ENCODE measurements at places on chromosomes 7 and 10.
A peak's percentile ranks its signal among the peaks of the same experiment; 100 is the strongest.

DNA sequence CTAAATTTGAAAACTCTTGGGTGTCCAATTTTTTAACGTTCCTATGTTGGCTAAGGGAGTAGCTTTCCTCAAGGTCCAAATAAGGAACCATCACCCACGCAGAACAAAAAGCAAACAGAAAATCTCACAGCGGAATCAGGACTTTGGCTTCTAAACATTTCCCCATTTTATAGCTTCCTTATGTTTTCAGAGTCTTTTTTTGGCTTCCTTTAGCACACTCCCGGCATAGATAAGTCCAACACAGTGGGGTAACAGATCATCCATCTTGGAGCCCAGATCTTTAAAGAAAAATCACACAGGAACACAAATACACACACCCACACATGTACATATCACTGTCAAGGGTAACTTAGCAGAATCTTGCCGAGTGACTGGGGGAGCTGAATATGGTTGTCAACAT lies 4.2 kb upstream of the TCF7L2 start:
- no peak for DNase-seq

DNA sequence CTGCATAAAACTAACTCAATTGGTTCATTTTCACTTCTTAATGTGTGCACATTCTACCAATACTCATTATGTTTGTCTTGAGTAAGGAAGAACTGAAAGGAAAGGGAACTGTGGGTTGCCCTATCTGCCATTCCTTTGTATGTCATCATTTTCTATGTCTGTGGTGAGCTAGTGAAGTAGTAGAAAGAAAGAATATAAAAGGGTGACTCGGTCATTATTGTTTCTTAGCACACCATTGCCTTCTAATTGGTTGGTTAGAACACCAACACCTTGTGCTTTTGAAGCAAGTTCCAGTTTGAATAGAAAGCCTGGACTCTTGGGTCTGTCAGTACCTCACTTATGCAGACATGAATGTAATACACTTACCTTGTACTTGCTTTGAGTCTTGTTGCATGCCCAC lies 64.3 kb upstream of the MDFIC start:
- no peak for DNase-seq

DNA sequence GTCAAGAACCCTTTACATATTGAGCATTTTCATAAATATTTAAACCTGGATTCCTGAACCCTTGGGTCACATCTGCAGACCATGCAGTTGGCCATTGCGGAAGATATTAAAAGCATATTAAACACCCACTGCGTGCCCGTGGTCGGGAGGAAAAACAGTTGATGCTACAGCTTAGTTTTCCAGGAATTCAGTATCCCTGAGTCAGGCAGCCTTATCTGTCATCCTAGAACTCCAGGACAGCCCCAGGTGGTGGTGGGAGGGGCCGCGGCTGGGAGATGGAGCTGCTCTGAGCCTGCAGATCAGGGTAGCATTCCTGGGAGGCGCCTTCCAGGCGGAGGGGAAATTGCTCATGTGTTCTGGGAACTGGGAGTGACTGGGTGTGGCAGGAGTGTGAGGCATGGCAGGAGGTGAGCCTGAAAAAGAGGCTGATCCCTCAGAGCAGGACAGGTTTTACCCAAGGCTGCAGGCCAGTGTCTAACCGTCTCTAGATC lies 222.9 kb upstream of the SH2B2 start:
- DNase-seq = no peak

DNA sequence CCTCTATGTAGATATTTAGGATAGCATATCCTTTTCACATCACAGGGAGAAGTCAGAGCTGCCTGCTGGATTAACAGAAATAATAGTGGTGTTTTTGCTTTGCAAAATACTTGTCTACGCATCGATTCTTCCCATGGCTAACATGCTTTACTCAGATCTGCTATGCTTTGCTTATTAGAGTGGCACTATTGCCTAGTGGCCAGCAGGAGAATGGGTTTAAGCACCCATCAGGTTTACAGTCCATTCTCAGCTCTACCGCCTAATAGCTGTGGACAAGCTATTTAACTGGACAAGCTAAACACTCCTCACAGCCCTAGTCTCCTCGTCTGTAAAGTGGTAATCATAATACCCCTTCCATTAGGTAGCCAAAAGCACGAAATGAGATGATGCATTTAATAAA lies 218.2 kb upstream of the CCDC6 start:
- no peak for DNase-seq

DNA sequence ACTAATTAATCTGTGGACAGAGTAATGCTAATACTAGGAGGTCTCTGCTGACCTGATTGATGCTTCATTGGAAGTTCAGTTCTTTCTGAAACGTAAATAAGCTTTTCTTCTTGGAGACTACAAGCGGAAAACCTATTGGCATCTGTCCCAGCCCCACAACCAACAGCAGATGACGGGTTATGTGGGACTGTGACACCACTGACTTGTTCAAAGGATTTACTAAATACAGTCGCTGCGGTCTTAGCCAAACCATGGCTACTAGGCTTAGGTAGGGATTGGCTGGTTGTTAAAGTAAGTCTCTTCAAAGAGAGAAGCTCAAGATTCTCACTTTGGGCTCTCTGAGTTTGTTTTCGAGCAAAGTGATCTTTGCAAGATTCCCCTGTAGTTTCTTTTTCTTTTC lies 68.3 kb downstream of the HYCC1 start:
- no peak for DNase-seq

DNA sequence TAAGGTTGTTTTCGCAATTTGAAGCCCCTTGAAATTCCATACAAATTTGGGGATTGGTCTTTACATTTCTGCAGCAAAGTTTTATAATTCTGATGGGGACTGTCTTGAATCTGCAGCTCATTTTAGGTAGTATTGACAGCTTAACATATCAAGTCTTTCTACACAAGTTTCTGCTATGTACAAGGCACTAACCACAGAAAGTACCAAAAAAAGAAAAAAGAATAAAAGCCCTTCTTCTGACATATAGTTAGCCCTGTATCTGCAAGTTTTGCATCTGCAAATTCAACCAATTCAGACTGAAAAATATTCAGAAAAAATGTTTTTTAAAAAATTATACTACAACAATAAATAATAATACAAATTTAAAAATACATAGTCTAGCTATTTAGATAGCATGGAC lies 15.3 kb downstream of the POT1 start:
- no peak for DNase-seq

- no peak for DNase-seq
Observed at GRCh38 chr7:154640917-154641316, 362.0 kb downstream of the PAXIP1 start.

DNA sequence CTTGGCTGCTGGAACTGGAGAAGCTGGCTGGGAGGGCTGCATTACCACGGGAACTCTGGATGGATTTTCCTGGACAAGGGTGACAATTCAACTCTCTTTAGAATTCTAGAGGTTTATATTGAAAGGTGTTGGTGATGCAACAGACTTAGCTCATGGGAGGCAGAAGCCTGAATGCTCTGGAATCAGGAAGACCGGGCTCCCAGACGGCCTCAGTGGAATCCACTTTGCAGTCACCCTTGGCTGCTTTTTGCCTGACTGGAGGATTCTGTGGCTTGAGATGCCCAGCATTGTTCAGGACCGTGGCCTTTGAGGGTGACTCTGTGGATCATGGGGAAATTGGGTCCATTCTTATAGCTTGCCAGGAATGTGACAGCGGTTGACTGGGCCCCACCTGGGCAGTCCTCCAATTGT lies 32.3 kb downstream of the PYROXD2 start:
- DNase-seq = no peak

GRCh38 chr10:68440898-68441297 lies 30.9 kb downstream of the DNA2 start:
- DNase-seq = no peak

DNA sequence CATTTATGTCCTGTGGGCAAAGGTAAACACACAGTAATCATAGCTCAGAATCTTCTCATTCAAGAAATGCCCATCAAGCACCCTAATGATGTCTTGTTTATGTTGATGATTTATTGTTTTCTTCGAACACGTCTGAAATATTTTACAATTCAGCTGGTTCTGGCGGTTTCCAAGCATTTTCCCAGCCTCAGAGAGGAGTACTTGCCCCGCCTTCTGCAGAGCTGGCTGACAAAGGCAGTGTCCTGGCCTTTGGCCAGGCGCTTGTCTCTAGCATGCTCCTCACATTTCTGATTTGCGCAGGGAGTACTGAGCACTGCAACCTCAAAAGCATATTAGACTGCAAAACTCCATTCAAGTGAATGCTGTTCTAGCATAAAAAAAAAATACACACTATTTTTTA lies 314.2 kb upstream of the GNAI1 start:
- no peak for DNase-seq

GRCh38 chr10:26931223-26931622 lies 70.5 kb upstream of the ABI1 start:
- DNase-seq = no peak

- no peak for DNase-seq
Observed at GRCh38 chr10:122427280-122427679, 27.2 kb upstream of the ARMS2 start.

DNA sequence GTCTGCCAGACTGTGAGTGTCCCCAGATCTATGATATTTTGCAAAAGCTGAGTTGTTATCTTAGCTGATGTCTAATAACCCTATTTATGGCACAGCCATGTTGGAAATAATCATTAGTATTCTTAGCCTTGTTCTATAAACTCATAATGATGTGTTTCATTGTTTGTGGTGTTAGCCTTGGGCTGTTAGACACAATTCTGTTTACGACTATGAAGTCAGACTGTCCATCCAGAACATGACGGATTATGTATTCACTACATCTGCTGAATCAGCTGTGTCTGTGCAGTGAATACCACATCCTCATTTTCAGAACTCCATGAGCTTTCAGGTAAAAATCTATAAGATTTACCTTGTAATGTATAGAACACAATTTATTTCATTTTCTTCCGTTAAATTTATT lies 577.1 kb downstream of the NRG3 start:
- no peak for DNase-seq

DNA sequence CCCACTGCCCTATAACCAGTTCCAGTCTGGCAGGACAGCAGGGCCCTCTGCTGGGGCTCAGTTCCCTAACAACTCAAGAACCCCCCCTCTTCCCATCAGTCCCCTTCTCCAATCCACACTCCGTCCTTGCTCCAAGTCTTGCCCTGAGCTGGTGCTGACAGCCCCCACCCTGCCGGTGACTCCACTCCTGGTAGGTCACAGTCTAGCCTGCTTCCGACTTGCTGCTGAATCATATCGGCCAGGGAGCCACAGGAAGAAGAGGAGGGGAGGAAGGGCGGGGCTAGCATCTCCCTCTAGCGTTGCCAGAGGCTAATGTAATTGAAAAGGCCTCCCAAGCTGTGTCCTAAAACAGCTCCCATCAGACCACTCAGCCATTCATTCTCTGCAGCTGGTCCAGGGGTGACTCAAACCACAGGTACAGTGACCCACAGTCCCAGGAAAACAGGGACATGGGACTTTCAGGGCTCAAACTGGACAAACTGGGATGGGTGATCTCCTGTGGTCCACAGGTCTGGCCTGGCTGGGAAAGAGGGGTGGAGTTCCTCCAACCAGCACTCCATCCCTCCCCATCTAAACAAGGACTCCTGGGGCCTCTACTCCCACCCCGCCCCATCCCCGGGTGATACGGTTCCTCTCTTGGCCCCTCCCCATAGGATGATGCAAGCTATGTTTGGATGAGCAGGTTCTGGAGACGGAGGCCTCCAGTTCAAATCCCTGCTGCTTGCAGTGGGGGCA lies 158.8 kb downstream of the SH3PXD2A start:
- DNase-seq = peak; percentile 37

GRCh38 chr7:150311711-150312110 lies 11.4 kb upstream of the LRRC61 start:
- DNase-seq = no peak

DNA sequence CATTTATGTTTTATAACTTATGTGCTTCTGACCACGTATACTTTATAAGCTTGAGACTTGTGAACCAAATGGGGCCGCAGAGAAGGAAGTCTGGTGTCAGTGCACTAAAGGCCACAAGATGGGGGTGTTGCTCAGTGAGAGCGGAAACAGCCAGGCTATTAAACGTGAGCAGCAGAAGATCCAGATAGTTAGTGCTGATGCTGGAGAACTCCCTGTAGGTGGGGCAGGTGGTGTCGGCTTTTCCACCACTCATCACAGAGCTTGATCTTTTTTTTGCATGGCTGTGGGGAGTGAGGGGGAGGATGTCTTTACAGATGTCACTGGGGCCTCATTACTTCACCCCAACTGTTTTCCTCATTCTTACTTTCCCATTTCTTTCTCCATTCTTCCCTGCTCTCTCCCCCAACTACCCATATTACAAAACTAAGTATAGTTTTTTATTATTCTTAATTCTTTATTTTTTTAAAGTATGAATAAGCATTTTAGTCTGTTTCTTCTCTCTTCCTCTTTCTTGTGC lies 34.7 kb downstream of the ACADSB start:
- no peak for DNase-seq

GRCh38 chr7:49089717-49090116 lies 165.4 kb downstream of the CDC14C start:
- DNase-seq = no peak

DNA sequence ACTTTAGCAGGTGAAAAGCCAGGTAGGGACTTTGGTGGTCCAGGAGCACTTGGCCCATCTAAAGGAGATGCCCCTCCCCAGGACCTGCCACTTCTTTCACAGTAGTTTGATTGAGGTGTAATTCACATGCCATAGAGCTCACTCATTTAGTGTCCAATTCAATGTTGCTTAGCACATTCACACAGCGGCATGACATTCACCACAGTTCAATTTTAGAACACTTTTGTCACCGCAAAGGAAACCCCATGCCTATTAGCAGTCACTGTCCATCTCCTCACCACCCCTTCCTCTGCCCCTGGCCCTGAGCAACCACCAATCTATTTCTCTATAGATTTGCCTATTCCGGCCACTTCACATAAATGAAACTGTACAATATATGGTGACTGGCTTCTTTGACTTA lies 211.6 kb upstream of the ZMIZ1 start:
- DNase-seq = no peak

GRCh38 chr10:29266641-29267040 lies 22.2 kb upstream of the LYZL1 start:
- DNase-seq = no peak

- DNase-seq = no peak
Observed at GRCh38 chr10:75449382-75450074, 18.1 kb downstream of the LRMDA start.

DNA sequence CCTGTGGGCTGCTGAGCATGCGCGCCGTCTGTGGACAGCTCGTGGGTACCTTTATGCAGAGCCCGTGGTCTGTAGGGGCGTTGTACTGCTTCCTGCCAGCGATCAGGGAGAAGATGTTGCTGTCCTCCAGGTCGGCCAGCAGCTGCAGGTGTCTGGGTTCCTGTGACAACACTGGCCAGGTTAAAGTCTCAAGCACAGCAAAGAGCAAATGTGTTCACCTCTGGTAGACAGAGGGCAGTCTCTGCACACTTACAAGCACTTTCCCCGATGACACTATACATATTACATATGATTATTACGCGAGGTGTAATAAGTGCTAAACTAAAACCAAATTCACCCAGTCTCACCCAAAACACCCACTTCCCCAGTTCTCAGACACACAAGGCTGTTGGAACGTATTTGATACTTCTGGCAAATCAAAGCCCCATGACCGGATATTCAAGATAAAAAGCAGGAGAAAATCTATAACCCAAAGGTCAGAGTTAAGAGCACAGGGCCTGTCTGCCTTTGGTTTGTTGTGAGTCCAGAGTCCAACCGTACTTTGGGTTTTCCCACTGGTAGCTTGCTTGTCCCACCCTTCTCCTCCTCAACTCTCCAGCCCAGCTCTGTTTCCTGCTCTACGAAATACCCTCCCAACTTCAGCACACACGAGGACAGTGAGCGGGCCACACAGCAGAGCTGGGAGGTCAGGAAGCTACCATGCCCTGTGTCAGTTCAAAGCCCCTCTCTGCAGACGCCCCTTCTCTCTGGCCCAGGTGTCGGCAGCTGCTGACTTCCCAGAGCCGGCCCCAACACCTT lies 49.7 kb upstream of the DDC start:
- DNase-seq = no peak

- DNase-seq = no peak
Observed at GRCh38 chr10:128963211-128964099, 503.6 kb upstream of the MGMT start.
